ENCODE measurements at places on chromosomes 5 and 9.

DNA sequence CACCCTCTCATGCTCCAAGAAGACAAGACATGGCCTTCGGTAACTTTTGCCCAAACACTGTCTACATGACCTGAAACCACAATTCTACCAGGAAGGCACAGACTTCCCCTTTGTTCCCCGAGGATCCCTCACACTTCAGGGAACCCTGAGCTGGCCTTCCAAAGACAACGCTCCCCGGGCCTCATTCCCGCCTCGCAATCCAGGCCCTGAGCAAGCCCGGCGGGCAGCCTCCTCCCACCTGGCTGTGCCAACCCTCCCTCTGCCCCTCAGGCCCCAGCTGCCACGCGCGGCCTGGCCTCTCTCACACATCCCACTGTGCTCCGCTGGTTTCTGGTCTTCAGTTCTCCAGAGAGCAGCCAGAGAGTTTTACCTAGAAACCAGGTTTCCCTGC lies 7.3 kb downstream of the QSOX2 start:
- no peak for DNase-seq

GRCh38 chr5:17879276-17879675 lies 245.0 kb downstream of the TAF11L14 start:
- no peak for DNase-seq

- DNase-seq: no peak
Observed at GRCh38 chr5:171589461-171589860, 170.0 kb downstream of the FGF18 start.

DNA sequence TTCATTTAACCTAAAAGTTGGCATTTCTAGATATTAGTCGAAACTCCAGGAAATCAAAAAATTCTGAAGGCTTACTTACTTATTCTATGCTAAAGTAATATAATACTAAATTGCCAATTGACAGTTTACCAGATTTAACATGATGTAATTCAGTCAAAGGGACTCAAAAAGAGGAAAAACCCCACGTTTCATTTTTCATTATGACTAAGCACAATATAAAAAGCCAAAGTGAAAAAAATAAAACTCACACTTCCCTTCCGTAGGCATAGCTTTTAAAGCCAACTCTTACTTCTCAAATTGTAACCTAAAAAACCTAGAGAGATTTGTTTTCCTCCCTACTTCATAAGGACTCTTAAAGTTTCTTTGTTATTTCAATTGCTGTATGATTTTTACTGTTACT lies 146.6 kb downstream of the RAPGEF6 start:
- peak; percentile 31 for DNase-seq

DNA sequence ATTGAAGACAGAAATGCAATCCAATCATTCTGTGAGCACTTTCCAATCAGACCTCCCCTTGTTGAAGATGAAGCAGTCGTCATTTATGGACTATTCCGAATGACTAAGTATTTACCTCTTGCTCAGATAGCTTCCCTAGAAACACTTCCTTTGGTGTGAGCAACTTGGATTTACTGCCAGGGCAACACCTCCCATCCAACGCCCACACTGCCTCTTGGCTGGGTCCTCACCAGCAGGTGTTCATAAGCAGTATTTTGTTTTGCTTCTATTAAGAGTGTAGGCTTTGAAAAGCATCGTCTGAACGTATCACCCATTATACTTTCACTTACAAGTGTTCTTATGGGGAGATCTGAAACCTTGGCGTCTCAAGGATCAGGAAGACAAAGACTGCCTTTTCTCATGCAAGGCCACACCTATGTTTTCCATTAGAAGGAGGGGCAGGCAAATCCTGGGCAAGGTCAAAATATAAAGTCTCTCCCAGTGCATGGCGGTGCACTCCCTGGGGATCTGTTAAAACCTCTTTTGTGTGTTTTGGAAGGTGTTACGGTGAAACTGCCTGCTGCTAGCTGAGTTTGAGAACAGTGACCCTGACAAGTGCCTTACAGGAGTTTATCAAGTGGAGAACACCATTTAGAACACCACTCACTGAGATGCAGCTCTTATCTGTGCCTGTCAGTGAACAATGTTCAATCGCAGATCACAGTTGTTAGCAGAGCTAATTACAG lies 10.6 kb upstream of the MARCHF3 start:
- peak; percentile 66 for DNase-seq

DNA sequence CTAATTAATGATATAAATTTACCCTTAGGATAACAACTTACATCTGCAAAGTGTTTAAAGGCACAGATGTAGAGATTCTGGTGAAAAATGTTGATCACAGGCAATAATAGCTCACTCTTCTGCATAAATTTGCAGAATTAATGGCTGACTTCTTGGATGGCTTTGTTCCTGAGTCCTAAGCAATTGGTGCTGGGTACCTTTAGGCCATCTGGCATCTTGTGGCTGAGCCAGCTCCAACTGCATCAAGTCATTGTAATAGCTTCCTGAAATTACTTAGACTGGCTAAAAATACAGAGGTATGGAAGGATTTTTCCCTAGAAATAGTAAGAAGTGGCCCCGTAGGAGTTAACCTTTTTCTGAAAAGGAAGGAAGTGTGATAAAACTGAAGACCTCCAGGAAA lies 118.3 kb upstream of the MINAR2 start:
- no peak for DNase-seq

DNA sequence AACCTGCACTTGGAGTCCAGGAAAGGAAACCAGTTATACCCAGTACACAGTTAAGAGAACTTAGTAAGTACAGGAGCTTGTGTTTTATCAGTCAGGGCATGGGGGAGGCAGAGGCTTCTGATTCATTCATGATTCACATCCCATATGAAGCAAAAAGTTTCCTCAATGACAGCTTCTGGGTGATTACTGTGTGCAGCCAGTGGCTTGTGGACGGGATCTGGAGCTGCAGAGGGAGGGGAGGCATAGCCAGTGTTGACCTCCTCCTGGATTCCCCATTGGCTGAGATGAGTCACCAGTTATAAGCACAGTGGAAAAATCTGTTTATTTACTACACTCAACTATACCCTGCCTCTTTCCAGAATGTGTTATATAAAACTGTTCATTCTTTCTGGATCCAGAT lies 17.7 kb downstream of the IL31RA start:
- peak; percentile 95 for DNase-seq

GRCh38 chr9:102862478-102862877 lies 132.7 kb upstream of the CYLC2 start:
- DNase-seq: no peak

DNA sequence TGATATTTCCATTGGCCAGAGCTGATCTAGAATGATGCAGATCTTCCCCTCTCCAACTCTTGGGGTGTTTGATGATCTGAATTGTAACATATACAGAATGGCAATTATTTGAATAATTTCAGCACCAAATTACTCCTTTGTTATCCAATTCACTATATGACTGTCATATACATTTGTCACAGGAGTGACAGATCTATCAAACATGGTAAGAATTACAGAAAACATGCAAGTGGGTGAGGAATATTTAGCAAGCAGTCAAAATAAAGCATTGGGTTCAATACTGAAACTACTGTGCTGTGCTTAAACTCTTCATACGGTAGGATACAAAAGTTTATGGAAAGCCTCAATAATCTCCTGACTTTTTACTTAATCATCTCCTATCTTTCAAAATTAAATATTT lies 8.8 kb downstream of the MPDZ start:
- DNase-seq: no peak

DNA sequence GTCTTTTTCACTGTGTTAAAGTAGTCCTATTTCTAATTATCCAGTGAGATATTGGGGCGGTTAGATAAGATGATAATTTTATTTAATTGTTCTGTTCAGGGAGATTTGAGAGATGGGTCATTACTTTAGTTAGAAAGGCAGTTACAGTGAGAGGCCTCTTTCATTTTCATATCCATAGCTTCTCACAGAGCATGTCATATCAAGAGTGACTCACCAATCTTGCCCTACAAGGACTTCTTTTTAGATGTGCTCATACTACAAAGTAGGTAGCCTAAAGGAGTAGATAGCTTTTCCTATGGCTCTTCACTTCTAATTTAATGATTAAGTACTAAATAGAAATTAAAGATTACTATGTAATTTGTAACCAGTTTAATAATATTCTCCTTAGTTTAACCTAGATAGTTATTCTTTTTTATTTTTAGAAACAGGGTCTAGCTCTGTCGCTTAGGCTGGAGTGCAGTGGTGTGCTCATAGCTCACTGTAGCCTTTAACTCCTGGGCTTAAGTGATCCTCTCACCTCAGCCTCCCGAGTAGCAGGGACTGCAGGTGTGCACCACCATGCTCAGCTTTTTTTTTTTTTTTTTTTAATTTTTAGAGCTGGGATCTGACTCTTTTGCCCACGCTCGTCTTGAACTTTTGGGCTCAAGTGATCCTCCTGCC lies 71.0 kb downstream of the FER start:
- peak; percentile 46 for DNase-seq

- no peak for DNase-seq
Observed at GRCh38 chr5:52895075-52895474, 94.1 kb upstream of the ITGA2 start.

DNA sequence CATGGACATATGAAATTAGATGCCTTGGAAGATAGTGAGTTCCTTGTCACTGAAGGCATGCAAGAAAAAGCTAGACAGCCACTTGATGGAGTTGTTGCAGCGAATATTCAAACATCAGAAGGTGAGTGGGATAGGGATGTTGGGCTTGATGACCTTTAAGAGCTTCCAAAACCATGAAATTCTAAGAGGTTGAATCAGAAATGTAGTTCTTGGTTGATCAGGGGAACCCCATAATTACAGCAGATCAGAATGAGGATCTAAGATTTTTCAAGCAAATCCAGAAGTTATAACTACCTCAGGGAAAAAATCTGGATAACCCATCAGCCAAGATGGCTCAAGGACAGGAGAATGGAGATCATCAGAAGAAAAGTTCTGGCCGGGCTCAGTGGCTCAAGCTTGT lies 244.3 kb upstream of the NR4A3 start:
- no peak for DNase-seq

DNA sequence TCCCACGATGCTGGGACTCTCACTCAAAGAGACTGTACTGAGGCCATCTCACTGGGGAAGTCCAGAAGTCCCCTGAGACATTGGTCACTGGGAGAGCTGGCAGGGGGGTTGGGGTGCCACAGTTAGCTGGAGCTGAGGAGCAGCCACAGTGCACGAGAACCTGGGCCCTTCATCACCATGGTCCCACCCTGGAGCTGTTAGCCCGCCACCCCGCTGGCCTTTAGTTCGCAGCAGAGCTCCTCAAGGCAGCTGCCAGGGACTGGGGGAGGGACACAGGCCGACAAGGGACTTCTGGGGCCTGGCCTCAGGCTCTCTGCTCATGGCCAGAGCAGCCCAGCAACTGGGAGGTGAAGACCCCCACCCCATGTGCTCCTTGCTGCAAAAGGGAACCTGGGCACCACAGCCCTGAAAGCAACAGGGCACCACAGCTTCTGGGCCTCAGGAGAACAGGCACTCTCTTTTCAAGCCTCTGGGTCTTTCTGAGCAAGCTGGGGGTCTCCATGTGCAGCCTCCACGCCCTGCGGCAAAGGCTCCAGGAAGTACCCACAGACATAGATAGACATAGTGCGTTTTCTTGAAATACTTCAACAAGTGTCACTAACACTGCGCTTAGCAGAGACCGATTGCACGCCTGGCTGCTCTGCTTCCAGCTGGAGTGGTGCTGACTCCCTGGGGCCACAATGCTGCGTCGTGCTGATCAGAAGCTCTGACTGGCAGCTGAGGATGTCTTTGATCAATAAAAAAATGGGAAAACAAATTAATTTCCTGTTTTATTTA lies 46.0 kb downstream of the VAV2 start:
- DNase-seq: no peak

GRCh38 chr9:91164724-91165520 lies 196.8 kb downstream of the AUH start:
- peak; percentile 94 for DNase-seq

DNA sequence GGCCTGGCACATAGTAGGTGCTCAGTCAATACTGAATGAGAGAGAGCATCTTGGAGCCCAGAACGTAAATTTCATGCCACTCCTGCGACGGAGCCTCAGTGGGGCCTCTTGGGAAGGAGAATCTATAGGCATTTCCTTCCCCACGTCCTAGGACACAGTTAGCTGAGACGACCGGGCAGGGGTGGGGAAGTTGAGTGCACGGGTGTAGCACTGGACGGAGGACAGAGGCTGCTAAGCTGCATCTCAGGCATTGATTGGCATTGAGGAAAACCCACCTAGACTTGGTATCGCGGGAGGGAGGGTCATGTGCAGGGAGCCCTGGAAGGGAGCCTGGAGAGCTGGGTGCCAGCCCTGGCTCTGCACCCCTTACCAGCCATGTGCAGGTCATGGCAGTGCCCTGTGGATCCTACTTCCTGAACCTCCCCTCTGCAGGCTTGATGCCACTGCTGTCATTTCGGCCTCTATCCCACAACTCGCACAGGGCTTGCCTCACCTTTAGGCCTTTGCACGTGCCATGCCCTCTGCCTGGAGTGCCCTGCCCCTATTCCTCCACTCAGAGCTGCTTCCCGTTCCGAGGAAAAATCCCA lies 25.6 kb downstream of the NEK6 start:
- DNase-seq: no peak

- DNase-seq: no peak
Observed at GRCh38 chr9:102506406-102506805, 488.7 kb upstream of the CYLC2 start.

DNA sequence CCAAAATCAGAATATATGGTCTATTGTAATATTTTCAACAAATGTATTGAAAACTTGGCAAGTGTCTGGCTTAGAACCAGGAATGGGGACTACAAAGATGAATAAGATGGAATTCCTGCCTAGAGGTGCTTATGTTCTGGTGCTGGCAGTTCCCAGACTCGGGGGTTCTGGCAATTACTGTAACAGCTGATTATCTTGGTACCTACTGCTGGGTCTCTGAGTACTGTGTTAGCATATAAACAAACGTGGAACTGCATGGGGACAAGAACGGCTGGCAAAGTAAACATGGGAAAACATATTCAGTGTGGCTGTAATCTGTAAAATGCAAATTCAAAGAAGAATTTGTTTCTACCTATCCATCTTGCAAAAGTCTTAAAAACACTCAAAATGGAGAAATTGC lies 89.9 kb downstream of the SLC24A2 start:
- no peak for DNase-seq

GRCh38 chr9:128428644-128429512 lies 8.2 kb downstream of the CERCAM start:
- DNase-seq: peak; percentile 68

DNA sequence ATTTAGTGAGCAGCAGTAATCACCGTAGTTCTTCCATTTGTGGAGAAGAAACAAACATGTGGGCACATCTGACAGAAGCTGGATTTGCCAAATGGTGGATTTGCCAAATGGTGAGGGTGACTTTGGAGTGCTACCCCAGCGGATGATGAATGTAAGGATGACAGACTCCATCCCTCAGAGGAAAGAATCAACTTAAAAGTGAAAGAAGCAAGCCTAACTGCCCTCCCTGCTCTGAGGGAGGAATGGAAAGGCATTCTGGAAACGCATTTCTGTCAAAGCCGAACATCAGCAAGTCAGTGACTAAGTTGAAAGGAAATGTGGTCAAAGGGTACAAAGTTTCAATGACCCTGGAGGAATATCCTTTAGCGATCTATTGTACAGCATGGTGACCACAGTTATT lies 143.5 kb downstream of the GPBP1 start:
- no peak for DNase-seq

DNA sequence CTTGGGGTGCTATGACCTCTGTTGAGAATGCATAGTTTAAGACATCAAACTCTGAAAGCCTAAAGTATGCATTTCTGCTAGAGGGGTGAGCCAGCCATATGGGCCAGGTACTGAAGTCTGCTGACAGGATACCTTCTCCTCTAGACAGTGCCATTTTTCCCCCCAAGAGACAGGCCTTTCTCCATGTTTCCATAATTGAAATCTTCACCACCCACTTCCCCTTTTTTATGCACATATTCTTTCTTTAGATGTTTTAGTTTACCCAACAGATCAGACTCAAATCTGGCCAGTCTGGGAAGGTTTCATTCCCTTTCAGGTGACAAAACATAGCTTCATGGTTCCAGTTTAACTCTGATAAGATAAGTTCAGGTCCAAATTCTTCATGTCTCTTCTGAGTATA lies 212.8 kb downstream of the ADCY2 start:
- no peak for DNase-seq
